ENCODE measurements at places on chromosomes 5 and 9. TPM values are rescaled to one million over a fixed set of nuclear protein-coding genes. Genes with fewer than 3 reads are reported as not detected.
A peak's percentile ranks its signal among the peaks of the same experiment; 100 is the strongest.

Gene NUTM2G
- total RNA-seq, result not detected

Gene GFRA3
- total RNA-seq, result not detected

DNA sequence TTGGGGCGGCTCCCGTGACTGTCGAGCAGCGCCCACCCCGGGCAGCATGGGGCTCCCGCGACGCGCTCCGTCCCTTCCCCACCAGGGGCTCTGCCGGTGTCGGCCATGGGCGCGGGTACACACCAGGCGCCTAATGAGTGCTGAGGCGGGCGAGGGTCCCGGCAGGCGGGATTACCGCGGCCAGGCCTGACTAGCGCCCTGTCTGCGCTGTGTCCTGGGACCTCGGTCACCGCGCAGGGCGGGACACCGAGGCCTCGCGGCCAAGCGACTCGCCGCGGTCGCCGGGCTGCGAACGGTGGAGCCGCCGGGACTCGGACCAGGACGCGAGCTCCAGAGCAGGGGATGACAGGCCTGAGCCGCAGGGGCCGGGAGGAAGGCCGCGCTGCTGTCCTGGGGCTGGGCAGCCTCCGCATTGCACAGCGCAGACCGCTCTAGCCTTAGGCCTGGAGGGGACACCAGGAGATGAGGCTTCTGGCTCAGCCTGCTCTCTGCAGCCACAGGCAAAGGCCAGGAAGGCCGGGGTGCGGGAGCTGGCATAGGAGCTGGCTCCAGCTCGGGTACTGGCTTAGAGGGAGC, 14.1 kb downstream of the LCN10 start:
- H3K27me3 ChIP-seq, result no peaks in the 10 kb centered on the region
- DNase-seq, result no peak
- no peak overlapping the region for H3K27ac ChIP-seq
- H3K36me3 ChIP-seq, result peaks cover 8% of the 10 kb centered on the region
- H3K4me1 ChIP-seq, result peaks cover 12% of the 10 kb centered on the region
- peak overlapping the region; percentile 98 for H3K4me3 ChIP-seq

- H3K4me1 ChIP-seq, result peaks cover 23% of the 10 kb centered on the region
- H3K4me3 ChIP-seq, result no peak overlapping the region
- H3K36me3 ChIP-seq, result peaks cover 52% of the 10 kb centered on the region
- no peaks in the 10 kb centered on the region for H3K27me3 ChIP-seq
- H3K27ac ChIP-seq, result peak overlapping the region; percentile 24
- no peak for DNase-seq
Measured at GRCh38 chr9:99921875-99922710, 15.6 kb downstream of the STX17 start.

DNA sequence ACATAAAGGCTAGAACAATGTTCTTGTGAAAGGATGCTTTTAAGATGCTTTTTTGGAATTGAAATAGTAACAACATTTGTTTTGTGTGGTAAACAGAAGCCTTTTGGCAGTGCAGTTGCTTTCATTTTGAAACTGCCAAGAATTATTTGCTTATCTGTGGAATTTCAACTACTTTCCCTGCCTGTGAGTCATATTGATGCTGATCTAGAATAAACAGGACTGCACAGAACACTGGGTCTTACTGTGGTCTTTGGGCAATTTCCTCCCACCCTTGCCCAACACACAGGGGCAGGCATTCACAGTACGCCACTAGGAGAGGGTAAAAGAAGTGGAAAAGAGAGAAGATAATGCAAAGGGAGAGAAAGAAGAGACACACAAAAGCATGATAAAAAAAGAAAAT, 483.7 kb downstream of the ELAVL2 start:
- H3K36me3 ChIP-seq, result no peaks in the 10 kb centered on the region
- no peaks in the 10 kb centered on the region for H3K4me1 ChIP-seq
- no peaks in the 10 kb centered on the region for H3K27me3 ChIP-seq
- no peak overlapping the region for H3K27ac ChIP-seq
- no peak overlapping the region for H3K4me3 ChIP-seq
